ENCODE measurements at places on chromosomes 5 and 9.

GRCh38 chr5:136836093-136836492 is 470.7 kb upstream of the TRPC7 start:
- no peak for DNase-seq

DNA sequence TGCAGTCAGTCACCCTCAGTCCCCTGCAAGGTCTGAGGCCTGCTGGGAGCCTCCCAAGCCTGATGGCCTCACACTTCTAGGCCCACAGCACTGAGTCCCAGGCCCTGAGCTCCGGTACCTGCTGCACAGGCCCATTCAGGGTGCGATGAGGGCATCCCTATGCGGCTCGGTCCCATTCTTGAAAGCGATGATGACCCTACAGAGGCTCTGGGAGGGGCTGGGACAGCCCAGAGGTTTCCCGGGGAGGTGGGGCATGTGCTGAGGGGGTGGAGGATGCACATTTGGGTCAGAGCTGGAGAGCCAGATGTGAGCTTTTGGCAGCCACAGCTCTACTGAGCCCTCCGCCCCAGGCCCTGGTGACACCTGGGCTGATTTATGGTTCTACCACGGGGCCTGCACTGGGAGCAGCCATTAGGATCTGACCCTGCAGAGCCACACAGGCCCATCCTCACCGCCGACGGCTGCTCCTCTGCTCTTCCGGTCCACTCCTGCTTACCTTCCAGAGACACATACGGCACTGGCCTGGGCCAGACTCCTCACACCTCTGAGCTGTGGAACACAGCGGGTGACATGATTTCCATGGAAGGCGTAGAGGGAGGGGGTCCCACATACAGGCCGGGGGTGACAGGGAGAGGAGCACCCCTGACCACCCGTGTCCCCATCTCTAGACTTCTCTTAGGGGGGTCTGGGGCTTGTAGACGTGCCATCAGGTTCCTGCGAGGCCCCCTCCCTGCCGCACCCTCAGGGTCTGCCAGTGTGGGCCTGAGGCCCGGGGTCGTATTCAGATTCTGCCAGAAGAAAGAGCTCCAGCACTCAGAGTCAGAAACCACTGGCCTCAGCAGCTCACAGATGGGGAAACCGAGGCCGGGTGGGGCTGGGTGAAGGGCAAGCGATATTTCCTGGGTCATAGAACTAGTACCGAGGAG is 53.4 kb downstream of the COL23A1 start:
- DNase-seq = no peak

DNA sequence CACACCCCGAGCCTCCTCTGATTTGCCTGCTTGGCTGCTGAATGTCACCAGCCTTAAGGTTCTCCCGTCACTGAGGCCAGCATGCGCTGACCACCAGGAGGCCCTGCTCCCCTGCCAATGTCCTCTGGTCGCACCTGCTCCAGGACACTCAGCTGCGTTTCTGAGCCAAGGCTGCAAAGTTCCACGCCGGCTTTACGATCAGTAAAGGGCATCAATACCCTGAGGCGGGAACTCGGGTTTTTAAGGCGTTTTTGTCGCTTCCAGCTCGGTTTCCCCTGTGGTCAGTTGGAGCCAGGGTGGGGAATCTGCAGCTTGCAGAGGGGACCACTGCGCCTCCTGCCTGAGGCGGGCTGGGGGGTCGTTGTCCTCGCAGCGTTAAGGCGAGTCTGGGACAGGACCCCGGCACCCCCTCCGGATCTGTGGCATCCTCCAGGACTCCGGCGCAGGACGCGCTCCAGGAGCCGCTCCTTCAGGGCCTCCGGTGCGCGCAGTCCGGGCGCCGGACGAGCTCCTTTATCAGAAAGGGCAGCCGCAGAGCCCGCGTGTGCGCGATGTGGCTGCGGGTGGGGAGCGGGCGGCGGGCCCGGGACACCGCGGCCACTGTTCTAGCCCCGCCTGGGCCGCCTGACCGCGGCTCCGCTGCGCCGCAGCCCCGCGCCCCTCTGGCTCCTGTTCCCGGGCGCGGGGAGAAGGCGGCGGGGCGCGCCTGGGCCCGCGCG is 24.1 kb upstream of the FLT4 start:
- DNase-seq = no peak

GRCh38 chr5:164504141-164504772 is 998.8 kb downstream of the MAT2B start:
- DNase-seq = no peak

DNA sequence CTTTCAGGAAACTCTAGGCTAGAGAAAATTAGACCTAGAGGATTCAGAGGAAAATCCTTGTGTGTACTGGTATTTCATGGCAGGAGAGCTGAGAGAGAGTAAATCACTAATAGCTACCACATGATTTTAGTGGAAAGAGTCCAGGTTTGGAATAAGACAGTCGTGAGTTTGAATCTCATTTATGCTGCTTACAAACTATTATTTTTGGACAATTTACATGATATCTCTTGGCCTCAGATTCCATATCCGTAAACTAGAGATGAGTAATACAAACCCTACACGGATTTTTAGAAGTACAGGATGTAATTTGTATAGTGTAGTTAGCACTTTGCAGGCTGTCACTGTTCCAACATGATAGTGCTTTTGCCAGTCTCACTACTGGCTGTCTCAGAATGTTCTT is 2.7 kb downstream of the IL31RA start:
- DNase-seq = no peak

DNA sequence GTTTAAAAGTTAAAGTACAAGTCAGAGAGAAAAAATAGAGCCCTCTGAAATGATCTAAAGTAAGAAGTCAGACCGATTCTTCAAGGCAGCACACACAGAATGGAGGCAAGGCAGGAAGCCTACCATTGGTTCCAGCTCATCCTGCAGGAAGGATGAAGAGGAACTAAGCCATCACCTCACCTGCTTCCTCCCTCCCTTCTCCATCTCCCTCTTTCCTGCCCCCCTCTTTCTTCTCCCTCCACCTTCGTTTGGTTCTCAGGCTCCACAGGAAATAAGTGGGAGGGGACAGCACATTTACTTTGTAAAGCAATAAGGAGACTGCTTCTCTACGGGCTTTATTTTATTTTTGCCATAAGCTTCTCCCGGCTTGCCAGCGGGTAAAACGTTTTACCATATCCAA is 213.4 kb downstream of the TRIM32 start:
- no peak for DNase-seq

All from right cardiac atrium (tissue), 5 donors.